Mucosa of descending colon (tissue), 3 donors: ENCODE measurements at places on chromosomes 1 and 21.

DNA sequence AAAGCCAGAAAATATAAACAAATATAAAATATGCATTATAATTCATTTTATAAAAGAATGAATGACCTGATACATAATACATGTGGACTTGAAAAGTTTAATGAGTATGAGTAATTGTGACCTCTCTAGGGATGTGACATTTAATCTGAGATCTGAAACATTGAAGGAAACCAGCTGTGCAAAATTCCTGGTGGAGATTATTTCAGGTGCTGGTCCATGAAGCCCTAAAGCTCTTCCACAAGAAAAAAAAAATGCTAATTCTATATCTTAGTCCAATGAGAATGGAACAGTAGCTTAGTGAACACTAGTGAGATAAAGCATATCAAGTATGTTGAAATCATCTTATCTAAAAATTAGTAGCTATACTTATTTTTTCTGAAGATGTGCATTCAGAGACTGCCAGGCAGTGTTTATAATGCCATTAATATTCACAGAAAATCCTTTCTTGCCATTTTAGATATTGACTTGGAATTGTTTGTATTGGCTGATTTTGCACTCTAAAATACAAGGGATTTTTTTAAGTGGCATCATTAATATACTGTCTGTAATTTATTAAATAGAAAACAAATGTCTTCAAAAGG lies 1485.9 kb downstream of the PLA2G4A start:
- DNase-seq = no peak

DNA sequence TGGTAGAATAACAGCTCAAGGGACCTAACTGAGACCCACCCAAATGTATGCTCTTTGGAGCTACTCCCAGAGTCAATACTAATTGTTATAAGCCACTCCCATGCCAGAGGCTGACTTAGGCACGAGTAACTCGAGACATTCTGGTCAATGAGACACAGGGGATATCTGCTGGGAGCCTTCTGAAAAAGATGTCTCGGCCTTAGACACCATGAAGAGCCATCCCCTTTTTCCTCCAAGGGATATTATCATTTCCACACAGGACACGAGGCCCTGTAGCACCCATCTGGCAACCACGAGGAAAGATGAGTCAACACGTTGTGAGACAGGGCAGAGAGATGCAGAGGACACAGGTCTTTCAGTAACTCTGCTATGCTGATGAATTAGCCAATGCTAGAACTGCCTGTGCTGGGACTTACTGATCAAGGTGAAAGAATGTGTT lies 30.7 kb downstream of the ITPKB start:
- no peak for DNase-seq

DNA sequence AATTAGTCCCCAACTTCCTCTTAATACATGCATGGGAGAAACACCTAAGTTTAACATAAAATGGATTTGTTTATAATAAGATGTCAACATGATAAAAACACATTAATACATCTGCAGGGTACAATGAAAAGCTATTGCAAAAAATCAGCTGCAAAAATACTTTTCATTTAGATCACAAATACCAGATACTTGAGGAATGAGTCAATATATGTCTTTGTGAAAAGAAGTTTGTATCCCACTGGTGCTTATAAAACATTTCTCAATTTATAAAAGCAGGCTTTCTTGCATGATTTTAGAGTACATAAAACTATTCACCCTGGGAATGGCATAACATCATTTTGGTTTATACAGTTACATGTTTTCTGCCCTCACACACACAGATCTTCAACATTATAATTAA lies 18.6 kb upstream of the PRKAA2 start:
- no peak for DNase-seq

- DNase-seq = no peak
Measured at GRCh38 chr1:223724376-223724775, 12.0 kb downstream of the CAPN2 start.

DNA sequence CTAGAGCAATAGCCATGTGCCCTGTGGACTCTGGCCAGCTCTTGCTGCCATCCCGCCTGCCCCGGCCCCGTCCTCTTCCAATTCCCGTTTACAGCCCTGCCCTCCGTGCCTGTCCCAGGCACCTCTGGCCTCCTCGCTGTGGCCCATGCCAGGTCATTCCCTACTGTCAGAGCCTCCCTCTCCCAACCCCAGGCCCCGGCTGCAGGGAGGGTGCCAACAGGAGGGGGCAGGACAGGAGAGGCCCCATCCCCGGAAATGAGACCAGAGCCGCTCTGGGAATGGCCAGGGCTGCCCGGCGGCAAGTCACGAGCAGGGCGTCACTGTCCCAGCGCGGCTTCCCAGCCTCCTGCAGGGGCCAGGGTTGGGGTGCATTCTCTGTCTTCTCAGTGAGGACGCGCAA lies 23.5 kb upstream of the TSPEAR start:
- DNase-seq = no peak

DNA sequence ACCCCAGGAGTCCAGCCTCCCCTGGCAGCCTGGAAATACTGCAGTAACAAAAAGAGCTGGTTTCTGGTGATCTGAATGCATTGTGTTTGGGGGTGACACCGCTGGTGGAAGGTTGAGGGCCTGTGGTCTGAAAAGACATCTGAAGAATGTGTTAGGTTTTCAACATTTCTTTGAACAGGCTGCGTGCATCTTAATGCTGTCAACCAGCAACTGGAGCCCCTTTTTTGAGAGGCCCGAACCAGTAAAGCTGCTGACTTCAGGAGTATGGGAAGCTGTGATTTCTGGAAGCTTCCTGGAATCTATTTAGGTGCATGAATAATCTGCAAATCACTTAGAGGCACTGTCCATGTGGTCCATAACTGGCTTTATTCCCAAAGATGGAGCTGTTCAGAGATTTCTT lies 17.0 kb downstream of the ATP5PO start:
- no peak for DNase-seq
